ENCODE measurements at places on chromosomes 4 and X.

DNA sequence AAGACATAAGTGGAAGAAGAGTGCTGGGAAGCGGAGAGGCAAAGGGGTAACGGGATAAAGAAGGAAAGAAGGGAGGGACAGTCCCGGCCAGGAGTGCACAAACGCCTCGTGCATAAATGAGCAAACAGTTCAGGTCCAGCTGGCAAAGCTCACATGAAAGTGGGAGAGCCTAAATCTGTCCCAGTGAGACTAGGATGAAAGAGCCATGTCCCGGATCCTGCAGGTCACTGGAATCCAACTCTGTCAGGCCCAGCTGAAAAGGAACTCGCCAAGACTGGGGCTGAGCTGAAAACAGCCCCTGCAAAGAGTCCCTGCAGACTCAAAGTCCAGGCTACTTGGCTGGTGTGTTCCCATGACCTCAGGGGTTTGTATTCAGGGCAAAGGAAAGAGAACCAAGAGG lies 38.0 kb upstream of the CRMP1 start:
- no peak for DNase-seq

DNA sequence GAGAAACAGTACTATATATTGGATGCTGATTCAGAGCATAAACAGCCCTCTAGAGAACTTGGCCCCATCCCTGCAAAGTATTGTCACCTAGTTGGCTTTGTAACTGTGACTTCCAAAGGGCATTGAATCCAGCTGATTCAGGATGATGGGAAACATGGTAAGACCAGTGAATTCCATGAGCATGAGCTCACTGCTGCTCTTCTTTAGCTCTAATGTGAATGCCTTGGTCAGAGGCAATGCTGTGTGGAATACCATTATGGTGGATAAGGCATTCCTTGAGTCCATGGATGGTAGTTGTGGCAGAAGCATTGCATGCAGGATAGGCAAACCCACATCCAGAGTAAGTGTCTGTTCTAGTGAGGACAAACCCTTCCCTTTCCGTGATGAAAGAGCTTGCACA lies 365.6 kb upstream of the EDA2R start:
- DNase-seq, result no peak

DNA sequence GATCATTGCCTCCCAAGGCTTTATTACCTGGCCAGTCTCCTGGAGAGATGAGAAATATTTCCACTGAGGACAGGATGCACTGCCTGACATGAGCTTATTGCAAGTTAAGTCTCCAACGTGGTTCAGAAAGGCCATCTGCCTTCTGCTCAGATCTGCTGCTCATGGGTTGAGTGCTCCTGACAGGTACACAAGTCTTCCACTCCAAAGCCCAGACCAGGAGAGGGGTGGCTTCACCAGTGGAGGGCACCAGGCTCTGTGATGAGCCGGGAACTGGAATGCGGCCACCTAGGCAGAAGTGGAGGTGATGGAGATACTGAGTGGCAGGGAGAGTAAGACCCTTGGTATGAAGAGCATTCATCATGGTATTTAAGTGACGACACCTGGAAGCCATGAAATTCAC lies 79.5 kb upstream of the IRF2 start:
- DNase-seq, result no peak

DNA sequence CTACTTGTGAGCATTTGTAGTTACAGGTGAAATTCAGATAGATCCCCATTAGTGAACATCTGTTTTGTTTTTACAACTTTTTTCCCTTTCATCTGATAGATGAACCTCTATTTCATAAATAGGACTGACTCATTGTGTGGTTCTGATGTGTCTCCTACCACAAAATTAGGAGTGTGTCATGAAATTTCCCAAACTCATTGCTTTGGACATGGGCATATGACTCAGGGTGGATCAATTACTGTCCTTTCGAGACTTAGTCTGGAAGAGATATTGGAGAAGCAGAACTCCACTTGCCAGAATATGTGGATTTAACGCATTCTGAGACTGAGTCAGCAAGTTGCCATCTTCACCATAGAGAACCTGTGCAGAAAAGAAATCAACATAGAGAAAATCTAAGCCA lies 53.5 kb upstream of the PCDH10 start:
- no peak for DNase-seq

DNA sequence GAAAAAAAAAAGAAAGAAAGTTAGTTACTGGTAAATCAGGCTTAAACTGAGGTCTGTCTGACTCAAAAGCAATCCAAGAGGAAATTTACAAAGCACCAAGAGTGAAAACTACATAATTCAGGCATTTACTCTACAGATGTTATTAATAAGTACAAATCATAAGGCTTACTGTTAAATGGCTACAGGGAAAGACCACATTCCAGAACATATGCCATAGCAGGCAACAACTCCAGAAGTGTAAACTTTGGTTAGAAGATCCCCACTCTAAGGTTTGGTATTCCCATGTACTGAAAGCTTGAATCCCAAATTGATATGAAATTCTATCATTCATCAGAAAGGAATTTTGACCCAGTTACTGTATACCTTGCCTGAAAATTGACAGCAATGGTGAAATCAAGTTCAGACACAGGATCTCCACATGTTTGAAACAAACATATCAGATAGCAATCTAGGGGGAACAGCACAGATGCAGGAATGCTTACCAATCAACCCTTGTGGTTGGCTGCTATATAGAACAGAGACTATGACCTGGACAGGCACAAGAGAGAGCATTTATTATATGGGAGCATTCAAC lies 6.6 kb downstream of the USP26 start:
- DNase-seq, result no peak

DNA sequence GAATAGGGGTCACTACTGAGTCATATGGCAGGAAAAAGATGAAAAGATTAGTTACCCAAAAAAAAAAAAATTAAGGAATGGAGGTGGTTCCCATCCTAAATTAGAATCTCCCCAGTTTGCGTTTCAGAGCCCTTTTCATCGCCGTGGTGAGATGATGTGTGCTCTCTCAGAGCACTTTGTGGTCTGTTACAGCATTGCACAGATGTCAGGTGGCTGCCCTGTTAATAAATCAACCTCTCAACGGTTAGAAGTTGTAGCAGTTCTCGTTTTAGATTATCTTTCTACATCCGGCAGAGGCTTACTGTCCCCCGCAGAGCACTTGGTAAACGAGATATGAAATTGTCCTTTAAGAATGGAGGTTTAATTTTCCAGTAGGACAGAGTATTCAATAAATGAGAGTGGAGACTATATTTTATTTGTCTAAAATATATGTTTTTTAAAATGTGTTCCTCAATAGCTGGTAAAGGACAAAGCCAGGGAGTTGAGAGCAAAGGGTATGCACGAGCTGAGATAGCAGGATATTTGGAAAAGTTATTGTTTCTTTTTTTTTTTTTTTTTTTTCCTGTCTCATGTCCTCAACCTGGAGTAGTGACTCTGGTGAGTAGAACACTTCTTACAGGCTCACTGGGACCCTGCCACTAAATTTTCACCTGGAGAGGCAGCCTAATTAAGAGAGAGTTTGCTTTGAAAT lies 26.9 kb downstream of the AFF1 start:
- no peak for DNase-seq

DNA sequence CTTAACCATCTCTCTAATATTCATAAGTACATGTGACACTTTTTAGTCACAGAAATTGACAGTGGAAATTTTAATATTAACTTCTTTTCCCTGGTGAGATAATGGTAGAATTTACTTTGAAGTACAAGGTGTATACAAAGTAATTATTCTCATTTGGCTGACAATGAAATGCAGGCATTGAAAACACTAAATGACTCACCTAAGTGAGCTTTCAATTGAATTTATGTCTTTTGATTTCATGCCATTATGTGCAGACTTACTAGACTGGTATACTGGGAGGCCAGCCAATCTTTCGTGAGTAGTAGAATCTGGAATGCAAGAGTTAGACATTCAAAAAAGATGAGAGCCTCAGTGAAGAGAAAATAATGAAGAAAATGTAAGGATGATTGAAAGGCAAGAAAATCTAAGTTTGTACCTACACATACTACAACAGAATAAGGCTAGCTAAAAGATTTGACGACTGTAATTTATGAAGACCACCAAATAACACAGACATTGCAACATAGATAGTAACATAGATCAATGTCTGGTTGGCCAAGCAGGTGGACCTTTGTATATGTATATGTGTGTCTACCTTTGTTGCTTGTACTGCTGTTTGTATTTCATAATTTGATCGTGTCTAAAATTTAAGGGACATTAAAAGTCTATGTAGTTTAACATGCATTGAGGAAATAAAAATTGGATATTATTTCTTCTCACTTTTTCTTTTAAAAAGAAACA lies 459.7 kb downstream of the IL15 start:
- no peak for DNase-seq

GRCh38 chr4:81891005-81891996 lies 419.6 kb upstream of the RASGEF1B start:
- no peak for DNase-seq

DNA sequence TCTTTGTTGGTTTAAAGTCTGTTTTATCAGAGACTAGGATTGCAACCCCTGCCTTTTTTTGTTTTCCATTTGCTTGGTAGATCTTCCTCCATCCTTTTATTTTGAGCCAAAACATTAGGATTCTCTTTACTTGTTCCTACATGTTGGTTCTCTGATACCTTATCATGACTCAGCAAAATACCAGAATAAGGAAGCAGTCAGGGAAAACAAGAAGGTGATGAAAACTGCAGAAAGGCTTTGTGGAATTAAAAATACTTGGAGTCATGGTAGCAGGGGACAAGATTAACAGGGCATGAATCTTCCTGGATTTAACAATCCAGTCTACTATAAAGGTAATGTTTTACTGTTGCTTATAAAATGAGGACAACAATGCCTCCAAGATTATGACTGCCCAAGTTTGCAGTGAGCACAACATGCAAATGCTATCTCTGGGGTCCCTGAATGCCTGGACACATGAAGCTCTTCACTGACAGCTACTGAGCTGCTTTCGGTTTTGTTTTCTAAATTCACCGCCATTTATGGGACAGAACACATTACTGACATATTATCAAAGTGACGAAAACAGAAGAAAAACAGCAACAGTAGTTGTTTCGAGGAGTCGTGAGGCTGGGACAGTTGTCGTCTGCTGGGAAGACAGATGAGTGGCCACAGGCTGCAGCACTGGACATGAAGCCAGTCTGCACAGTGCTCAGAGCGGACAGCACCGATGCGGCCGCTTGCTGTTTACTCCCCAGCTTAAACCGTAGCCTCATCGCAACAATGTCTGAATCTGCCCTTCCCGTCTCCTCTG lies 174.5 kb upstream of the DKK2 start:
- no peak for DNase-seq
